ENCODE measurements at places on chromosomes 2 and 18.

DNA sequence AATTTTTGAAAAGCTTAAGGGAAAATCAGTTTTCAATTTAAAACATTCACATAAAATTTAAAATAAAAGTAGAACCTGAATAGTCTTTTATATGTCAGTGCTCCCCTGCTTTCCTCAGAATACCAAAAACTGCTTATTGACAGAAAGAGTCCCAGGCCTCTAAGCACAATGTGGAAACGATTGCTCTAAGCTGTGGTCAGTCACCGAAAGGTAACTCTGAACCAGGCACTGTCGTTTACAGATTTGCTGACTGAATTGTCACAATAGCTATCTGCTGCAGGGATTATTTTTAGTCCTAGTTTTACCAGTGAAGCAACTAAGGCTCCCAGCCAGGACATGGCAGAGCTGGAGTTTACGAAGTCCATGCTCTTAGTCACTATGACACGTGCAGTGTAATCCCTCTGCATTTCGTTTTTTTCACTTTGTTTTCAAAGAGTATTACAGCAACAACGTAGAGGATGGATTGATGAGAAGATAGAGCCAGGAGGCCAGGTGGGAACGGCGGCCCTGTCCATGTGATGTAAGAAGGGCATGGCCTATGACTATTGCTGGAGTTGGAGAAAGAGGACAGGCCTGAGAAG lies 28.1 kb upstream of the TMEM247 start:
- no peak for DNase-seq

DNA sequence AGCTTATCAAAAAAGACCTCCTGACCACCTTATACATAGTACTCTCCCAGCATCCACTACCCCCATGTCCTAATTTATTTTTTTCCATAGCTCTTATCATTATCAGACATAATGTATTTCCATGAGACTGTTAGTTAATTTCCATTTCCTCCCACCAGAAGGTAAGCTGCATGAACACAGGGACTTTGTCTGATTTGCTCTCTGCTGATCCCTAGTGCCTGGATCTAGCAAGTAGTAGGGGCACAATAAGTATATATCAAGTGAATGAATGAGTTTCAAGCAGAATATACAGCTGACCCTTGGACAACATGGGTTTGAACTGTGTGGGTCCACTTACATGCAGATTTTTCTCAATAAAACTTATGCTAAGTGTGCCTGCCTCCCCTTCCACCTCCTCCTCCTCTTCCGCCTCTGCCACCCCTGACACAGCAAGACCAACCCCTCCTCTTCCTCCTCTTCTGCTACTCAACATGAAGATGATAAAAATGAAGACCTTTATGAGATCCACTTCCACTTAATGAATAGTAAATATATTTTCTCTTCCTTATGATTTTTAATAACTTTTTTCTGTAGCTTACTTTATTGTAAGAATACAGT lies 53.8 kb downstream of the CTAGE1 start:
- DNase-seq = no peak

DNA sequence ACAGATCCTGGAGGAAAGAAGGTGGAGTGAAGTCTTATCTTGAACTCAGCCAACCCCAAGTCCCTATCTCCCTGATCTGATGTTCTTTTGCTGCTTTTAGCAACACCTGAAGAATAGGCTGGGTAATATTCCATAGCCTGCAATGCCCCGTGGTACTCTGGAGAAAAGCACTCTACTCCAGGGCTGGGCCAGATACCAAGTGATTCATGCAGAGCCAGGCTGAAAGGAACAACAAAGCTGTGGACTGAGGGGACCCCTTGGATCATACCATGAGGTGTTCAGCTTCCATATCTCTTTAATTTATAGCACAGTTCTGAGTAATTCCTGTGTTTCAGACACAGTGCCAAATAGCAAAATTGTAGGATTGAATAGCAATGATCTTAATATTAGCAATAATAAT lies 130.6 kb downstream of the NXPH2 start:
- DNase-seq = no peak

DNA sequence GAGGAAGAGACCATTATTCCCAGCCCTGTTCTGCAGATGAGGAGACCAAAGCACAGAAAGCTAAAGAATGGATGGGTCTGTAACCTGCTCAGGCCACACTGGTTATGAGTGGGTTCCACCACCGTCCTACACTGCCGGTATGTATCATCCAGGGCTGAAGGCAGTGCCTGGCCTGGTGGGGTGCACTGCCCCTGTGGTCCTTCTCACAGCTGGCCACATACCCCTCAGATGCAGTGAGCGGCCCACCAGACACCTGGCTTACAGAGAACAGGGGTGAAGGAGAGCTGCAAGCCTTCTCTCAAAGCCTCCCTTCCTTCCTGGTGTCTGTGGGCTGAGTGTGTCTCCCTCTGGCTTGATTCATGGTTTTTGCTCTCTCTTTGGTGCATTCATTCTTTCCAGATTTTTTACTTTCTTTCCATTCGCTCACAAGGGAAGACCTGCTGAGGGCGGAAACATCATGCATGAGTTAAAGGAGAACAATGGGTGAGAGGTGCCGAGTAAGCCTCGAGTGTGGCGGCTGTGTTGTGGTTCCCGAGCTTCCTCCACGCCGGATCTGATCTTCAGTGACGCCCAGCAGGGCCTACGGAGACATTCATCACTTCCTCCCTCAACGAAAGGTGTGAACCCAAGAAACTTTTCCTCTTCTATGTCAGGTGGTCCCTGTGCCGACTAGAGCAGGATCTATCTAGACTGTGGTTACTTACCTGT lies 62.1 kb upstream of the REL start:
- no peak for DNase-seq

DNA sequence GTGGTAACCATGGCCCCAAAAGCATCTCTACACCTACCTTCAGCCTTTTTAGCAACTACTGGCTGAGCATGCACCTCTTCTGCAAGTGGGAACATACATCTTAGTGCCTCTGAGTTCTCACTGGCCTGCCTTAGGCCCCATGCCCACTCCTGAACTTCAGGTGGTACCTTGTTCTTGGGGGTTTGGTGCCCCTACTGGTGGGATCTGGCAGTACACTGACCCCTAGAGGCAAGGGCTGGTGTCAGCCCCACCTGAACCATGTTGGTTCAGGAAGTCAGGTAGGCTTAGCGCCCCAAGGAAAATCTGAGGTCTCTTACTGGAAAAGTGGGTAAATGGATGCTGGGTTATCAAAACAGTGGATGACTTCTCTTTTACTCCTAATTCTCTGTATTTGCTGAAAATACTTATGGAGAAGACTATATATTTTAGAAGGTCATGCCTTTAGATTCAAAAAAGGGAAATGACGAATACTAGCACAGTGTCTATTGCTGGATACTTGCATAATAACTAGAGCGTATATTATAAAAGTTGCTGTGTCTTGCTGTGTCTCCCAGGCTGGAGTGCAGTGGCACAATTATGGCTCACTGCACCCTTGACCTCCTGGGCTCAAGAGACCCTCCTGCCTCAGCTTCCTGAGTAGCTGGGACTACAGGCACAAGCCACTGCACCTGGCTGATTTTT lies 84.6 kb downstream of the RAB31 start:
- DNase-seq = no peak

DNA sequence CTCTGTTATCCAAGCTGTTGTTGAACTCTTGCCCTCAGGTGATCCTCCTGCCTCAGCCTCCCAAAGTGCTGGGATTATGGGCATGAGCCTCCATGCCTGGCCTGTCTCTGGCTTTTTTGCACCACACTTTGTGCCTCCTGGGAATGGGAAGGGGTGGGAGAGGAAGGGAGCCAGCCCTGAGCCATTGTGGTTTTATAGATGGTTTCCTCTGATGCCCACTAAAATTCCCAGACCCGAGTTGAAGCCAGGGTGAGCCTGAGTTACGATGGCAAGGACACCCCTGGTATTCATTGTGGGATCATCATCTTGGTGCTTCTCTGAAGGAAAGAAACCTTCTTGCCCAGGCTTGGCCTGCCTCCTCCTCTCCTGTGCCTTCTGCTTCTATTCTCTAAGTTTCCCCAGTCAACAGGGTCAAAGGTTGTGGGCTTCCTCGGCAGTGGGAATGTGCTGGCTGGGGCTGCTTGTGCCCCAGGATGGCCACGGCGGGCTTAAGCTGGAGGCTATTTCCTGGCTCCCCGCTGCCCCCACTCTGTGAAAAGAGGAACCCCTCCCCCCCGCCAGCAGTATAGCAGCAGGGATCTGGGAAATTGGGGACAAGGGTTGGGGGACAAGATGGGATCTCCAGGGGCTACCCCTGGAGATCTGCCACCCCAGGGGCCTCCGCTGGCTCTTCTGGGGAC lies 106.2 kb downstream of the STPG4 start:
- DNase-seq = no peak

DNA sequence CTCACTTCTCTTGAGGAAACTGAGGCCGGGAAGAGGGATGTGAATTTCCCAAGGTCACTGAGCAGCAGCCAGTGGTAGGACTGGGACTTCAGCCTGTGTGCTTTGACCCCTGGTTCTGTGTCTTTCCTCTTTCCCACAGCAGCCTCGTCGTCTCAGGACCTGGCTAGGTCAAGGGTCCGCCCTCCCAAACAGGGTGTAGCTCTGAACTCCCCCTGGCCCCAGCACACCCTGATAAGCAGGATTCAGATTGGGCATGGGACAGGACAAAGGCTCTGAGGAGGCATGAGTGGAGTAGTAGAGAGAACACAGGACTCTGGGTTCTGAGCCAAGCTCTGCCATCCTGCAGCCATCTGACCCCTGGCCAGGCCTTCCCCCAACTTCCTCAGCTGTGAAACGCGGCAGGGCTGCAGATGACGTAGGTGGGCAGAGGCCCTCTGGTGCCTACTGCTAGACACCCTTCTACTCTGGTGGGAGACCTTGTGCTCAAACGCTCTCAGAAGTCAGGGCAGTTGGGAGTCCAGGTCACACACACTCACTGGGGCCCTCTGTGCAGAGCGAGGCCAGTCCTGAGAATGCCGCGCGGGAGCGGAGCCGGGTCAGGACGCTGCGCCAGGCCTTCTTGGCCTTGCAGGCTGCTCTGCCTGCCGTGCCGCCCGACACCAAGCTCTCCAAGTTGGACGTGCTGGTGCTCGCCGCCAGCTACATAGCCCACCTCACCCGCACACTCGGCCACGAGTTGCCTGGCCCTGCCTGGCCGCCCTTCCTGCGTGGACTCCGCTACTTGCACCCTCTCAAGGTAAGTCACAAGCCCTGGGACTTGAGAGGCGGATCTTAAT lies 984 bp downstream of the TCF23 start:
- DNase-seq = no peak

- DNase-seq = no peak
Measured at GRCh38 chr18:46213295-46213694, 109.1 kb downstream of the HAUS1 start.

DNA sequence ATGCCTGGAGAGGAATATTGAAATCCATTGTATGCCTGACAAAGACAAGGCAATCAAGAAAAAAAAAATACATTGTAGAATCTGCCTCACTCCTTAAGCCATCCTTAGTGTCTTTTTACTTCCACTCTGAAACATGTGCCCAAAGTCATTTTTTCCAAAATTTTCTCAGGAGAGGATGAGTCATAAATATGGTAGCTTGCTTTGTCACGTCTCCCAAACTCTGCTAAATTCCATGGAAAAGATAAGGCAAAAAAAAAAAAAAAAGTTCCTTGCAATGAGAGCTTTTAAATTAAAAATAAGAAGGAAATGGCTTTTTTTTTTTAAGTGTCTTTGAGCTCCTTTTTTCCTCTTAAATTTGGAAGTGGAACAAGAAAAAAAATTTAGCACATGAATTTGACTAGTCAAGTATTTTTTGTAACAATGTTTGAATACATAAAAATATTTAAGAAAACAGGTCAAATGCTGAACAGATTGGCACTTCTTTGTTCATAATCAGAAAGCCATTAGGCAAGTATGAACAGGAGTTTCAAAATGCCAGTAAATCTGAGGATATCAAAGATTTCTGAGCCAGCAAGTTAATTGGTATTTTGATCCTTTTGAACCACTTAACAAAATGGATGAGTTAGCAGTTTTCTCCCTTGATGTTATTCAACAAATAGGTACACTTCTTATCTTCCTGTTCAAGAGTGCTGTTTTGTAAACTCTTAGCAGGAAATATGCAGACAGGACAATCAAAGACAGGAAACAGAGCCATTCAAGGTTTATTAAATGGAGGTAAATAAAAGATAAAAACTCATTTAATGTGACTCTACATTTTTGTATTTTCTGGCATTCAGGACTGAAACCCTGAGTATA lies 247.3 kb upstream of the SP5 start:
- no peak for DNase-seq

- no peak for DNase-seq
Measured at GRCh38 chr2:44546459-44547127, 184.8 kb downstream of the CAMKMT start.

DNA sequence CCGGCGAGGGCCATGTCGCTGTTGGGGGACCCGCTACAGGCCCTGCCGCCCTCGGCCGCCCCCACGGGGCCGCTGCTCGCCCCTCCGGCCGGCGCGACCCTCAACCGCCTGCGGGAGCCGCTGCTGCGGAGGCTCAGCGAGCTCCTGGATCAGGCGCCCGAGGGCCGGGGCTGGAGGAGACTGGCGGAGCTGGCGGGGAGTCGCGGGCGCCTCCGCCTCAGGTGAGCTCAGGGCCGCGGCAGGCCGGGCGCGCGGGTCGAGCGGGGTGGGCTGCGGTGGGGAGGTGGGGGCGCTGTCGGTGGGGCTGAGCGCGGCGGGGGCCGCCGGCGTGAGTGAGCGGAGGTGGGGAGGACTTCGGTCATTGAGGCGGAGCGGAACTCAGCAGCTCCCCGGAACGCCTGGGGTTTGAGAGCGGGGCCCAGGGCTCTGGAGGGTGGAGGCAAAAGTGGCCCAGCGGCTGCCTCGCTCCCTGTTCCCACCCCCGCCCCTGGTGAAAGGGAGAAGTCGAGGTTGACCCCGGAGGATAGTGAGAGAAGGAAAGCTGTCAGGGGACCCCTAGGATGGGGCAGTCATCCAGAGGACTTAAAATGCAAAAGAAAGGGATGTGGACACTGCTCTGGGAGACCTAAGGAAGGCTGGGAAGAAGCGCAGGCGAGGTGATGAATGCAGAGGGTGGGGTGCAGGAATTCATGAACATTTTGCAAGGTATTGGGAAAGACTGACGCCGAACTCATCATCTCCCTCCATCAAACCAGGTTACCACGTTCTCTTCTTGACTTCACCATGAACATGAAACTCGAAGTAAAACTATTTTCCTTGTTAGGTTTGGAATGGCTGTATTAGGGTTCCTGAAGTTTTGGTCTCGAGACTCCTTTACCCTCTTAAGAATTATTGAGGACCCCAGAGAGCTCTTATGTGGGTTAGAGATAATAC lies 633 bp downstream of the MALT1 start:
- peak; percentile 32 for DNase-seq

DNA sequence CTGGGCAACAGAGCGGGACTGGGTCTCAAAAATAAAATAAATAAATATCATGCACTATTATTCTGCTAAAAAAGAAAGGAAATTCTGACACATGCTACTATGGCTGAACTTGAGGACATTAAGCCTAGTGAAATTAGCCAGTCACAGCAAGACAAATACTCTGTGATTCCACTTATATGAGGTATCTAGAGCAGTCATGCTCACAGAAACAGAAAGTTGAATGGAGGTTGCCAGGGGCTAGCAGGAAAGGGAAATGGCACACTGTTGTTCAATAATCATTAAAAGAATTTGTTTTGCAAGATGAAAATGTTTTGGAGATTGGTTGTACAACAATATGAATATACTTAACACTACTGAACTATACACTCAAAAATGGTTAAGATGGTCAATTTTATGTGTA lies 60.8 kb downstream of the NCKAP1 start:
- no peak for DNase-seq

Data from amygdala (tissue), 56 donors.